BE2C (cell line): ENCODE measurements at places on chromosomes 7 and 10.
A peak's percentile ranks its signal among the peaks of the same experiment; 100 is the strongest.

DNA sequence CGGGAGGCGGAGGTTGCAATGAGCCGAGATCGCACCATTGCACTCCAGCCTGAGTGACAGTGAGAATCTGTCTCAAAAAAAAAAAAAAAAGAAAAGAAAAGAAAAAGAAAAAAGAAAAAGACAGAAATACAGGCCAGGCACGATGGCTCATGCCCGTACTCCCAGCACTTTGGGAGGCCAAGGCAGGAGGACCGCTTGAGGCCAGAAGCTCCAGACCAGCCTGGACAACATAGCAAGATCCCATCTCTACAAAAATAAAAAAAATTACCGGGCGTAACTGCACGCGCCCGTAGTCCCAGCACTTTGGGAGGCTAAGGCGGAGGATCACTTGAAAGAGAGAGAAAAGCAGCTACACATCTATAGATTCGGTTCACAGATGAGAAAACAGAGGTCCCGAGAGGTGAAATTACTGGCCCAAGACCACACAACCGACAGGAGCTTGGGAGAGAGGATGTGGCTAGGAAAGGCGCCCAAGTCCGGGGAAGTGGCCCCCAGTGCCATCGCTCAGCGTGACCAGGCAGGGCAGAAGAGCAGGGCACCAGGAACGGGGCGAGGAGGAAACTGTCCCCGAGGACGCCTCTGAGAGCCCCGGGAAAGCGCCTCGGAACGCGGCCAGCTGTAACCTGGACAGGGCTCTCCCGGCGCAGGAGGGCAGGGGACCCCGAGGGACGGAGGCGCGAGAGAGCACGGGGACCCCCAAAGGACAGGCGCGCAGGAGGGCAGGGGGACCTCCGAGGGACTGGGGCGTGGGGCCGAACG, 612 bp downstream of the SNX8 start:
- DNase-seq, result no peak

GRCh38 chr10:111273235-111273634, 196.4 kb downstream of the ADRA2A start:
- no peak for DNase-seq

DNA sequence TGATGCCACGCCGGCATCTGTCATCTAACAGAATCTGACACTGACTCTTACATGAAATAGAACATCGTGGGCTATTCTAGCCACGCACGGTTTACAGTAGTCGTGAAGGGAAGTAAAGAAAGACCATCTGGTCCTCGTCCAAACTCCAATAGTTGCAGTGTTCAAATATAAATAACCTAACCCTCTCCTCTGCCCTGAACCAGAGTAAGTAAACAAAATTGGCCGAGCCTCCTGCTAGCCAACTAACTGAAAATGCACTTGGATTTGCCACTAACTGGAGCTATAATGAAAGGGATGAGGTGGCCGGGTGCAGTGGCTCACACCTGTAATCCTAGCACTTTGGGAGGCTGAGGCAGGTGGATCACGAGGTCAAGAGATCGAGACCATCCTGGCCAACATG, 29.5 kb upstream of the ZC3HAV1L start:
- no peak for DNase-seq

DNA sequence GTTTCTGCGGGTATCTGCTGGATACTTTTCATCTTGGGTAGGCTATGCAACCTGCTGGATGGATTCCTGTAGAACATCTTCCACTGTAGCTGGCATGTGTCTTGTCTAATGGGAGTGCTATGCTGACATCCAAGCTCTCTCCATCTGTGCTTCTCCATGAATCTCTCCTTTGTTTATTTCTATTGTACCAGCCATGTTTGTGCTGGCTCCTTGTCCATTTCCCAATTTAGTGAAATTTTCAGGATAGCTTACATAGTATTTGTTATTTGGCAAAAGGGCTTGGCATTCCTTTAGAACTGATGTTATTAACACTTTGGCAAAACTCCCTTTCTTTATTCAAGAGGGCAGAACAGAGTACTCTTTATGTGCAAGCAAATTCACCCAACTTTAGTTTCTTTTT, 198.0 kb downstream of the CSTF2T start:
- DNase-seq, result no peak

DNA sequence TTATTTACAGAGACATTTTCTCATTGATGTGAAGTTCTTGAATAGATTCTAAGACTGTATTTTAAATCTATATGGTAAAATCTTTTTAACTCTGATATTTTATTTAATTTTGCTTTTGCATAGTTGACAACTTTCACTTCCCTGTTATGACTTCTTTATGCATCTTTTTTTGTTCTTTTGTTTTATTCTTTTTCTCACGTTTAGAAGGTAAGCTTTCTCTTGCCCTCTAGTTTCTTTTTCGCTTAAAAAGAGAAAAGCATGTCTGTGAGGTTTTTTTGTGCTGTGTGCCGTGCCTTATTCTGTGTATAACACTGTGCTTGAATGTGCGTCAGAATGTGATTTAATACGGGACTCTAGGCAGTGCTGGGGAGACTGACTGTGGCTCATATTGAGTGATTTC, 74.7 kb downstream of the AP3M1 start:
- DNase-seq, result no peak

GRCh38 chr10:121788115-121788514, 139.7 kb downstream of the ATE1 start:
- no peak for DNase-seq

- no peak for DNase-seq
Observed at GRCh38 chr10:45265996-45266395, 49.4 kb downstream of the OR13A1 start.

- DNase-seq, result no peak
Observed at GRCh38 chr7:24908727-24909126, 71.3 kb downstream of the OSBPL3 start.

GRCh38 chr10:59648711-59649201, 60.9 kb downstream of the SLC16A9 start:
- DNase-seq, result no peak

- no peak for DNase-seq
Observed at GRCh38 chr7:727104-727805, at the start of gene PRKAR1B. Gene PRKAR1B (minus strand): TSS chr7:727281. CDS start chr7:711505, 15,776 bp downstream.

DNA sequence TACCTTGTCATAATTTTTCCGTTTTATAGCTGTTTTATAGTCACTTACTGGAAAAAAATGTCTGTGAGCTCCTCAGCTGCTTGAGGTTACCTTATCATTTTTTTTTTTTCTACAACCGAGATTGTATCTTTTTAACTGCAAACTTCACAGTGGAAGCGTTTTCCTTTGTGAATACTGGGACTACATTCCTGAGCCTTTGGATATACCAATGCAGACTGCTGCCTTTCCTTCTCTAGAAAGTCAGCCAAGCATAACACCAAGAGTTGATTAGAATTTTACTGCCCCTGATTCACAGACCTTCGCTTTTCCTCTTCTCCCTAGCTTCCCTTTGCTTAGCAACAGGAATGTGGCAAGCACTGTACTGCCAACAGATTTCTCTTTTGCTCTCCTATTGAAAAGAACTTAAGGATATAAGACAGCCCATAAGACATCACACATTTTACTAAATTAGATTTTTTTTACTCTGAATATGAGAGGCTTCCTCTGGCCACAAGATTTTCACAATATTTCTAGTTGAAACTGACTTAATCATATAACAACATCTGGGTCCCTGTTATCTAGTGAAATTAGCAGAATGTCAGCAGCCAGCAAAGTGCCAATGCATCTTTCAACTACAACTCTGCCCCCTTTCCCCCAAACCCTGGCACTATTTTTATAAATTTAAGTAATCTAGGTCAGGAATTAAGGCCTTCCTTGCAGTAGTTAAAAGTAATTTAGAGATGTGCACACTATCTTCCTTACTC, 170.6 kb downstream of the PRKG1 start:
- no peak for DNase-seq

DNA sequence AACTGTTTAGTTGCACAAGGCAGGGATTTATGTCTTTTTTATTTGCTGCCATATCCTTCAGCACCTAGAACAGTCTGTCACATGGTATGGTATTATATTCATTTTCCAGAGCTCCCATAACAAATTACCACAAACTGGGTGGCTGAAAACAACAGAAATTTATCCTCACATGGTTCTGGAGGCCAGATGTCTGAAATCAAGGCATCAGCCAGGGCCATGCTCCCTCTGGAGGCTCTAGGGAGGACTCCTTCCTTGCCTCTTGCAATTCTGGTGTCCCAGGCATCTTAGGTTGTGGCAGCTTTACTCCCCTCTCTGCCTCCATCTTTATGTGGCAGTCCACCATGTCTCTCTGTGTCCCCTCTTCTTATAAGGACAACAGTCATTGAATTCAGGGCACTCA, 43.1 kb downstream of the MET start:
- DNase-seq, result no peak

DNA sequence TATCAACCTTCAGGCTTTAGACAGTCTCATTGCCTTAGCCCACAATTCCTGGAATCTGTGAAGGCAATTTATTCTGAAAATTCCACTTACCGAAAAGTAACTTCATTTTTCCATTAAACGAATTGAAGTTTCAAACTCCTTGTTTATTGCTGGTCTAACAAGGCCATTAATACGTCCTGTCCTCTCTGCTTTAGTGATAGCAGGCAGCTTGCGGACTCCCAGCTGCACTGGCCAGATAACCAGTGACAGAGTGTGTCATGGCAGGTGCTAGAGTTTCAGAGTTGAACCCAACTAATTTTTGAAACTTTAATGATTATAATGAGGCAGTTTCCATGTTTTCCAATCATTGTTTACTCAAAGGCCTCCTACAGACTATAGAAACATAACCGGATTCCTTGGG, 31.1 kb downstream of the LOXL4 start:
- no peak for DNase-seq

GRCh38 chr10:21263839-21264238, 261.6 kb downstream of the SKIDA1 start:
- DNase-seq, result no peak

GRCh38 chr7:8390262-8390626, 43.2 kb upstream of the NXPH1 start:
- DNase-seq, result no peak

DNA sequence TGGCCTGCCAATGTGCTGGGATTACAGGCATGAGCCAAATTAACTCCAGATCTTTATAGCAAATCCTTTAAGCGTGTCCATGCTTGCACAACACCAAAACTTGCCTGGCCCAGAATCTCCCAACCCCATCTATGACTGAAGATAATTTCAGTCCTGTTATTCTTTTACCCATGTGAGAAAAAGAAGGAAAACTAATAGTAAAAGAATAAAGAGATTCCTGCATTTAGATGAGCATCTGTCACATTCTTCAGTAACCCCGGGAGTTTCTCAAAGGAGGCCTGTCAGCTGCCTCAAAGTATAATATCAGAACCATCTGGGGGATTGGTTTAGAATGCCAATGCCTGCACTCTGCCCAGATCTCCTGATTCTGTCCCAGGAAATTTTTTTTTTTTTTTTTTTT, 158.1 kb upstream of the KMT2E start:
- no peak for DNase-seq

- no peak for DNase-seq
Observed at GRCh38 chr10:44030132-44030531, 354.8 kb downstream of the CXCL12 start.

GRCh38 chr7:134630237-134630636, 16.4 kb upstream of the BPGM start:
- no peak for DNase-seq

GRCh38 chr7:128891110-128891941, 19.2 kb downstream of the KCP start:
- peak; percentile 17 for DNase-seq

DNA sequence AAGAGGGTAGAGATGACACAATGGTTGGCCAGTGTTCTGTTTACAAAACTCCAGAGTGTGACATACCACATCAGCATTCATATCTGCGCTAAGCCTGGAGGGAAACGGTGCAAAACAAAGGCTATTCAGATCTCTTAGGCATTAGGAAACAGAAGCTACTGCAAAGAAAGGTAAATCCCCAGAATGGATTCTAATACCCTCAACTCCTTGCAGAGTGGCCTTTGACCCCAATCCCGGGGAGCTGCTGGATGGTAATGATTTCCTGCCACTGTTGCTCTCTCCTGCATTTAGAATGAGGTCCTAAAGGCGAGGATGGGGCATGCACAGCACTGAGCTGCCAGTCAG, 65.2 kb downstream of the AOAH start:
- no peak for DNase-seq

DNA sequence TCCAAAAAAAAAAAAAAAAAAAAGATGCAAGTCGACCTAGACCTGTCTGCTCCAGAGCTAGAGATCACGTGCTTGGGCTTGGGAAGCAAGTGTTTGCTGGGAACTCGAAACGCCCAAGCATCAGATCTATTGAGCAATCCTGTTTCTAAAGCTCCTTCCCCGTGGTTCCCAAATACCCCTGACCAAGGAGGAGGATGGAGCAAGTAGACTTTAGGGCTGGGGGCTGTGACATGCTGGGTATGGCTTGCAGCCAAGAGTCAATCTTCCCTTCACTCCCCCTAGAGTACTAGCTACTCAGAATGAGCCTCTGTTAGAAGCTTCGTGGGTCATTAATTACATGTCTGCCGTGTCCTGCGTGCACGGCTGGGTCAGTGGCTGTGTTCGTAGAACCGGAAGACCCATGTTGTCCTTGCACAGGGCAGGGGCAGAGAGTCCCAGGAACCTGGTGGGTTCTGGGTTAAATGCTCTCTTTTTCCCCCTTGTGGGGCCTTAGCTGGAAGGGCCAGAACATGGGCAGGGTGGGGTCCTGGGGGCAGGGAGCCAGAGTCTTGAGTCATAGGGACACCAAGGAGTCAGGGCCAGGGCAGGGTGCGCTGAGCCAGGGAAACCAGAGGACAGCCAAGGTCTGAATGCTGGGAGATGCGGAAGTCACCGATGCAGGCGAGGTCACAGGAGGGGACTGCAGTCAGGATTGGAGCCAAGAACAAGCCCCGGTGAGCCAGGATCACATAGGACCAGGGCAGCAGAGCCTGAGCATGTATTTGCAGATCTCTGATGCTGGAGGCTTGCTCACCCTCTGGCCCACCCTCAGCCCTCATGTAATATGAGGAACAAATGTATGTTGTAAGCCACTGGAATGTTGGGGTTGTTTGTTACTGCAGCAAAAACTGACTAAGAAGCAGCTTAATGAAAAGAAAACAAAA, 34.6 kb upstream of the TPST1 start:
- peak; percentile 29 for DNase-seq

DNA sequence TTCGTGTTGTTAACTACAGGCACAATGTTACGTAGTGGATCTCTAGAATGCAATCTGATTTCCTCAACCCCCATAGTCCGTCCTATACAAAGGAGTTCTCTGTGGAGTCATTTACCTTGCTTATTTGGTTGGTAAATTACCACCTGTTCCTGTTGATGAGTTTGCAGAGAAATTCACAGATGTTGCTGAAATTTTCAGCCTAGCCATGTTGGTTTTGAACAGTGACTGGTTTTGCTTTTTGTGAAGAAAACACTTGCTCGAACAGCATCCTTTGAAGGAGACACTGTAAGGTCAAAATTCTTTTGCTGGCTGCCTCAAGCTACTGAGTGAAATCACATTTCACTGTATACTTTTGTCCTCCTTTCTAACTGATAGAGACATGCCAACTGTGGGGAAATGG, 15.4 kb upstream of the PRKCQ start:
- DNase-seq, result no peak

- DNase-seq, result no peak
Observed at GRCh38 chr7:69839782-69840181, 241.5 kb downstream of the AUTS2 start.

GRCh38 chr7:140917258-140917657, 7.5 kb downstream of the BRAF start:
- DNase-seq, result no peak
